ENCODE measurements at places on chromosomes 2 and 18.
A peak's percentile ranks its signal among the peaks of the same experiment; 100 is the strongest.

DNA sequence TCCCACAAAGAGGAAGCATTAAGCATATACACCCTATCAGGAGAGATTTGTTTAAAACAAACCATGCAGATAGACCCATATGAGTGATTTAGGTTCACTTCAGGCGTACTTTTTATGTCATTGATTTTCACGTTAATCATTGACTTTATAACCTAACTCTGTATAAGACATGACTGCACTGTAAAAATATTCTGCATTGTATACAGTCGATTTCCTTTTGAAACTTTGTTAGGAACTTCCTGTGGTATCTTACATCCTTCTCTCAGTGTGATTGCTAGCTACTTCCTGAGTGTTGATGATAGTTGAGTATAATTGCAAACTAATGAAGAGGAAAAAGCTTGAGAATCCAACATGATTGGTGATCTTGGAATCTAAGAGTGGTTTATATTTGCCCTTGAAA, 69.4 kb downstream of the XIRP2 start:
- no peak for DNase-seq

DNA sequence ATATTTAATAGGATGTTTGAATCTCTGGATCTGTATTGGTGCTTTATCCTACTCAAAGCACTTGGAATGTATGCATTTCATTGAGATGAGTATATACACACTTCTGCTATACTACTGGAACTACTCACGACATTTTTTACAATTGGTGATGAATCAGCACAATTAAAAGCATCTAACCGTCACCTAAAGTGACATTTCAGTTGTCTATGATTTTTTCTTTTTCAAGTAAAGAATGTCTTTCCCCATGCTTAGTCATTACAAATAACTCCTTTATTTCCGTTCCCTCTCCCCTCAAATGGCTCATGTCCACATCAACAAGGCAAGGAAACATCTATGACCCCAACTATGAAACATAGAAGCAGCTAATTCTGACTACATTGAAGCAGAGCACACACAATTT, 77.3 kb downstream of the CLIP4 start:
- DNase-seq = no peak

- no peak for DNase-seq
These were observed 78.1 kb upstream of the PELI1 start for GRCh38 chr2:64222351-64222750.

- DNase-seq = peak; percentile 70
These were observed 502 bp downstream of the EPAS1 start for GRCh38 chr2:46297546-46298271.

DNA sequence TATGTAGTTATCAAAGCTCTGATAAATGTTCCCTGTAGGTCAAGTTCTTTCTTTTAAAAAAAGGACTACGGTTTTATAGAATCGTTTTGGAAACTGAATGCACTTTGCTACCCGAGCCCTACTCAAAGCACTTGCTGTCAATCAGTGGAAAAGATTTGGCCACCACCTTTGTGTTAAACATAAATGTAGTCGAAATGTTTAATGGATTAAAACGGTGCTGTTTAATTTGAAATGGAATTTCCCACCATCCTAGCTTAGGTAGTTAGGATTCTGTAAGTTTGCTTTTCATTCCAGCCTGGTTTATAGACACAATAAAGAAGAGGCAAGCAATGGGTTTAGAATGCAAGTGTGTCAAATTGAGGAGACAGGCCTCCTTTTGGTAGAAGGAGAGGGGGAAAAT, 69.4 kb upstream of the MMADHC start:
- DNase-seq = no peak

- no peak for DNase-seq
These were observed 12.4 kb upstream of the TLK1 start for GRCh38 chr2:171173087-171173486.

DNA sequence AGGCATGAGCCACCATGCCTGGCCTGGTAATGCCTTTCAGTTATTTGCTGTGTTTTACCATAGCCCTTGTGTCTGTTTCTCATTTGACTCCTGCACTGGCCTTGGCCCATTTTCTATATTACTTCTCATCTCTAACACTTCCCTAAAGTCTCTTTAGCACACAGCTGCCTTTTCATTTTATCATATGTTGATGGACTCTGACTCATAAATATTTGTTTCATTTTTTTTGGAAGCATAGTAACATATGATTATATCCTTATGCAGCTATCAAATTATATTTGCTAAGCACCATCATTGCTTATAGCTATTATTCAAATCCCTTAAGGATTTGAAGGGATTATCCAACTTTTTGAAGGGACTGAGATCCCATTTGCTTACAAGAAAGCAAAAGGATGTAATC, 320.3 kb downstream of the GPD2 start:
- no peak for DNase-seq

- no peak for DNase-seq
These were observed 168.2 kb downstream of the DPP10 start for GRCh38 chr2:114610677-114611076.

DNA sequence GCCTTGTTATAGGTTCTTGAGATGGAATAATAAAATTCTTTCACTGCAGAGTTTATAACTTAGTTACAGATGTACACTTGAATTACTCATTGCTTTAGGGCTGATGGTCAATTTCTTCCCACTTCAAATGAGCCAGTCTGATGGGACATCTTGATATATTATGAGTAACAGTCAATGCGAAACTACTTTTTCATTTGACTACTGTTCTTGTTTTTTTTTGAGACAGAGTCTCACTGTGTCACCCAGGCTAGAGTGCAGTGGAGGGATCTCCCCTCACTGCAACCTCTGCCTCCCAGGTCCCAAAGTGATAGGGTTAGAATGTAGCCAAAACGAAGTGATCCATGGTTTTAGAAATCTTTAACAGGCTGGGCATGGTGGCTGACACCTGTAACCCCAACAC, 57.1 kb downstream of the ST3GAL5 start:
- no peak for DNase-seq

DNA sequence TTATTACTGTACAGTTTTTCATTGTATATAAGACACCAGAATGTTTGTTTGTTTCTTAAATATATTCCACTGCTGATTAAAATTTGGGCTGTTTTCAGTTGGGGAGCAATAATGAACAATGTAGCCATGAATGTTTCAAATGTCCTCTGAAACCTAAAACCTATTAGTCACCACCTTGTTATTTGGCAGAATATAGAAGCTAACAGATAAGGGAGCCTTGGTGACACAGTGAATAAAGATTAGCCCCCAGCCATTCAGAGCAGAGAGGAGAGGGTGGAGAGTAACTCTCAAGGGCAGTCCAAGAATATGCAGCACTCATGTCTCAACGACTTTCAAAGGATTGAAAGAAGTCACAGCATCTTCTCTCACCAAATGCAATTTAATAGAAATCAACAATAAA, 43.1 kb upstream of the ATP8B1 start:
- no peak for DNase-seq

DNA sequence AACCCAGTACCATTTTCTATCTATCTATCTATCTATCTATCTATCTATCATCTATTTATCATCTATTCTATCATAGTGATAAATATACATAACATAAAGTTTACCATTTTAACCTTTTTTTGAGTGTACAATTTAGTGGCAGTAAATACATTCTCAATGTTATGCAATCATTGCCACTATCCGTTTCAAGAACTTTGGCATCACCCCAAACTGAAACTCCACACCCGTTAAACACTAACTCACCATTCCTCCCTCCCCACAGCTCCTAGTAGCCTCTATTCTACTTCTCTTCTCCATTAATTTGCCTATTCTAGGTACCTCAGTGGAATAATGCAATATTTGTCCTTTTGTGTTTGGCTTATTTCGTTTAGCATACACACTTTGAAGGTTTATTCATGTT, 82.5 kb upstream of the KCNE4 start:
- no peak for DNase-seq

DNA sequence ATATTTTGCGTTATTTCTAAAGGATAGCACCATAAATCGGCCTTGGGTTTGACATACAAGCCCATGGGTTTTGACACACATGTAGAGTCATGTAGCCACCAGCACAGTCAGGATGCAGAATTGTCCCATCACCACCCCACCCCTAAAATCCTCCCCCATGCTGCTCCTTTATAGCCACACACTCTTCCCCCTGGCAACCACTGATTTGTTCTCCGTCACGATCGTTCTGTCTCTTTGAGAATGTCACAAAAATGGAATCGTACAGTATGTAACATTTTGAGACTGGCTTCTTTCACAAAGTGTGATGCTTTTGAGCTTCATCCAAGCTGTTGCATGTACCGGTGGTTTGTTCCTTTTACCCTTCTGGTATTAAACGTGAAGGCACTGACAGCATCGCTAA, 39.1 kb downstream of the CRACDL start:
- no peak for DNase-seq

DNA sequence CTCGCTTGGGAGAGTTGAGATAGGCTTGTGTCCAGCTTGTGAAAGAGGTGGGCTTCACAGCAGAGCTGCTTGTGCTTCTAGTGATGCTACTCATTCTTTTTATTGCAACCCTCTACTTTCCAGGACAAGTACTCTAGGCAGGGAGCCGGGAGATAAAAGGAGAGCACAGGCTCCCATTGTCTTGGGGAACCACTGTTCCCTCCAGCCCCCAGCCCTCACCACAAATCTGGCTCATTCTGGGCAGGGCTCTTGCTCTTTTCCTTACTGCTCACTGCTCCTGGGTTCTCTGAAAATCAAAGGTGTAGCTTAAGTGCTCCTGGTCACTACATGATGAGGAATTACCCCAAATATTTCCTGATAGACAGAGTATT, 81.4 kb downstream of the CABYR start:
- DNase-seq = no peak

- DNase-seq = no peak
These were observed 34.1 kb upstream of the REEP1 start for GRCh38 chr2:86371527-86371926.

DNA sequence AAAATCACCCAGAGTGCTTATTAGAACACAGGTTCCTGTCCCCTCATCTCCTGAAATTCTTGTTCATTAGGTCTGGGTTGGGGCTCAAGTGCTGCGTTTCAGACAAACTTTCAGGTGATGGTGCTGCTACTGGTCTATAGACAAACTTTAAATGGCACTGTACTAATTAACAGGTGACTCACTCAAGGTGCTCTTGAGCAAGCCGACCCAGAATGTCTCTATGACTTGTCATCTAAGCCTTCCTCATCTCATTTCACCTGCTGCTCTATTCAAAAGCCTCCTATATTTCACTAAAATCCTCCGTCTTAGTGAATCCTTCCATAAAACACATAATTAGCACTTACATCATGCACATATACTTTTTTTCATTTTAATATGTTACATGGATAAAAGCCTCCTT, 29.9 kb upstream of the STK39 start:
- no peak for DNase-seq

GRCh38 chr2:212939777-212940531, 211.5 kb downstream of the IKZF2 start:
- no peak for DNase-seq

DNA sequence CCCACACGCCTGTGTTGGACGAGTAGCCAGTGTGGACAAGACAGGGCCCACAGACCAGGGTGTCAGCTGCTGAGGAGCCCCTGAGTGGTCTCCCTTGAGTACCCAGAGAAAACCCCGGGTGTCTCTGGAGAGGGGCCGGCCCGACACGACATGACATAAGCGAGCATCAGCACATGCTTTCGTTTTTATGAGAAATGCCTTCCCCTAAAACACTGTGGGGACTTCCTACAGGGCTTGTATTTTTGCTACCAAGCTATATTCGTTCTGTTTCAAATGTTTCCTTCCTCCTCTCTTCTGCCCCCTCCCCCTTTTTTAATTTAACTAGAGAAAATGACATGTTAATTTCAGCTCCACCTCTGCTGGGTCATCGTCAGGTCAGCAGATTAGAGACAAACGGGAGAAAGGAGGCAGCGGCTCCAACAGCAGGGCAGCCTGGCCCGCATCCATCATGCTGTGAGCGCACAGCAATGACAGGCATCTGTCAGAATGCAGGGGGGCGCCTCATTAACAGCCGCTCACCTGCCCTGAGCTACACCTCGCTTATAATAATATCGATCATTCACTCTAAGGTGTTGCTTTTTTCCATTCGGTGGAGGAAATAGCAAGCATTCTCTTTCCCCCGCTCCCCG, 286.2 kb downstream of the ZNF516 start:
- DNase-seq = no peak

- no peak for DNase-seq
These were observed 24.5 kb downstream of the KCNF1 start for GRCh38 chr2:10935953-10936942.

DNA sequence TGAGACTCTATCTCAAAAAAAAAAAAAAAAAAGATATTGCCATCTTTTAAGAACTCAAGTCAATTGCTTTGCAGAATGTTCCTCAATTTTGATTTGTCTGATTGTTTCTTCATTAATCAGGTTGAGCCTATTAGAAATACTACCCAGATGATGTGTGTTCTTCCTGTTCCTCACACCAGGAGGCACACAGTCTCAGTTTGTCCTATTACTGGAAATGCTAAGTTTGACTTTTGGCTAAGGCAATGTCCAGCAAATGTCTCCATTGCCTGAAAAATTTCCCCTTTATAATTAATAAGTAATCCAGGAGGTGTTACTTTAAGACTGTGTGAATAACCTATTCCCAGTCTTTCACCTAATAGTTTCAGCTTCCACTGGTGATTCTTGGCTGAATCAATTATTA, 28.4 kb downstream of the BOLA3 start:
- no peak for DNase-seq

- DNase-seq = no peak
These were observed 124.5 kb downstream of the AQP4 start for GRCh38 chr18:26741048-26741447.

GRCh38 chr2:47785986-47786385, 3.0 kb downstream of the MSH6 start:
- DNase-seq = no peak

GRCh38 chr2:235053651-235054050, 101.8 kb downstream of the SH3BP4 start:
- DNase-seq = no peak

DNA sequence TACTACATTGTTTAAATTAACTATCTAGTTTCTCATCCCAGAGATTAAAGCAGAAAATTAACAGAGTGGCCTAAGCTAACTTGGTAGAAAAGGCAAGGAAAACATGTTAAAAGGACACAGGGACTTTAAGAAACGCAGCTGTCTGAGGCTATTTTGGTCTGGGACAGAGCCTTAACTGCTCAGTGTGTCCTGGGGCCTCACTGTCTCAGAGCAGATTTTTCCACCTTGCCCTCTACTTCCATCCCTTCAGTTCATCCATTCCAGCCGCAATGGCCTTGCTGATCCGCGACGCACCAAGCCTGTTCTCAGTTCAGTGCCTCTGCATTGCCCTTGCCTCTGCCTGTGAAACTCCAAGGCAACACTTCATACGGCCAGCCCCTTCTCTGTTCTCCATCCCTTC, 114.9 kb upstream of the OSR1 start:
- no peak for DNase-seq

Data from stimulated activated CD4-positive, alpha-beta T cell treated with anti-CD3 and anti-CD28 coated beads, TNF-alpha, amount 100 ng/mL, for 24 hours (primary cell).